ENCODE measurements at places on chromosomes 12 and 14. TPM values are rescaled to one million over a fixed set of nuclear protein-coding genes. Genes with fewer than 3 reads are reported as not detected.

DAO gene
- polyA plus RNA-seq: not detected

GRCh38 chr12:76922866-76923265, 44.0 kb upstream of the CSRP2 start:
- no peaks in the 10 kb centered on the region for H3K4me1 ChIP-seq
- no peak overlapping the region for H3K4me3 ChIP-seq
- DNase-seq: no peak
- H3K27ac ChIP-seq: no peak overlapping the region
- H3K27me3 ChIP-seq: peaks cover 6% of the 10 kb centered on the region

- peak overlapping the region; percentile 54 for H3K4me3 ChIP-seq
- no peak for DNase-seq
- H3K36me3 ChIP-seq: peaks cover 28% of the 10 kb centered on the region
Observed at GRCh38 chr12:103928682-103929045, 1.5 kb upstream of the HSP90B1 start.

DNA sequence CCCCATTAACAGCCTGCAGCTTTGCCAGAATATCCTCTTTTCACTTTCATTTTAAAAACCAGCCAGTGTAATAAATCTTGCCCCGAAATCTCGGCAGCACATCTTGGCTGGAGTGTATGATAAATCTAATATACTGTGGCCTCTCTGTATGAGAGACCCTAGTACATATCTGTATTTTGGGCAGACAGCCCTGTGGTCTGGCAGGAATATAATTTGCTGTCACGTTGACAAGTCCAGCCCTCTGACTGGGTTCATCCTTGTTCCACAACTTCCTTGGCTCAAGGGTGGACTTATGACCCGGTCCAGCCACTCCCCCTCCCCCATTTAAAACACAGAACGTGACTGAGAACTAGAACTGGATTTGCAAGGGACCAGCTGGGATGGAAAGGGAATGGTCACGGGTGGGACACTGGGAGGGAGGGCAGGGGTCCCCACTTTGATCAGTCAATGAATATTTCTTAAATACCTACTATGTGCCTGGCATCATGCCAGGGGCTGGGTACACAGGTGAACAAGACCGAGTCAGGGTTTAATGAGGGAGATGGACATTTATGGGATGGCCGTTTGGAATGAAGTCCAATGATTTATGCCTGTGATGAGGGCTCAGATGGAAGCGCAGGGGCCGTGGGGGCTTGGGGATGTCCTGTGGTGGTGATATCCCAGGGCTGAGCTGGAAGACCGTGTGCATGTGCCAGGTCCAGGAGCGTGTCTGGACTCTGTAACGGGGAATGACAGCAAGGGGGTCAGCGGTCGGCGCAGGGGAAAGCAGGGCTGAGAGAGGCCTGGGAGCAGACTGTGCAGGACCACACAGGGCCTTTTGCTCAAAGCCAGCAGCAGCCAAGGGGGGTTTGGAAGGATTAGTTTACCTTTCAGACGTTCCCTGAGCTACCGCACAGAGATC, 190.5 kb downstream of the PHETA1 start:
- H3K36me3 ChIP-seq: no peaks in the 10 kb centered on the region
- no peak overlapping the region for H3K4me3 ChIP-seq
- peaks cover 49% of the 10 kb centered on the region for H3K27me3 ChIP-seq
- no peaks in the 10 kb centered on the region for H3K4me1 ChIP-seq
- DNase-seq: no peak

GRCh38 chr12:89208661-89209096, 143.6 kb downstream of the DUSP6 start:
- no peaks in the 10 kb centered on the region for H3K4me1 ChIP-seq
- H3K36me3 ChIP-seq: no peaks in the 10 kb centered on the region
- no peak for DNase-seq
- H3K27me3 ChIP-seq: no peaks in the 10 kb centered on the region
- H3K27ac ChIP-seq: no peak overlapping the region

- no peaks in the 10 kb centered on the region for H3K36me3 ChIP-seq
- H3K4me1 ChIP-seq: peaks cover 8% of the 10 kb centered on the region
- no peak overlapping the region for H3K4me3 ChIP-seq
- H3K27ac ChIP-seq: no peak overlapping the region
- DNase-seq: no peak
Observed at GRCh38 chr14:103198131-103199105, 75.2 kb downstream of the TNFAIP2 start.

CD163L1 gene
- 2.5 TPM for polyA plus RNA-seq

DNA sequence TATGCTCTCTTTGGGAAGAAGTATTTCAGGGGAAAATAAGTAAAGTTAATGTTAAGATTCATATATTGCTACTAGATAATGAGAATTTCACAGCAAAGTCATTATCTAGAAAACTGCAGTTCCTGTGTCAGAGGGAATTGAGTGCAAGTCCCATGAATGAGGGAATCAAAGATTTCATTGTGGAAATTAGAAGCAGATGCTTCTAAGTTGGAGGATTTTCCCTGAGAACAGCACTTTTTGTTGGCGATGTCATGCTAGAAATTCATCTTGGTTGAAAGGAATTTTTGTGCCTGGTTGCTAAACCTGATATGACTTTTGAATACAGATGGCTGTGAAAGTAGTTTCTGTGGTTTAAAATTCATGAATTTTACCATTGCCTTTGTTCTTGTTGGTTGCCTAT, 25.6 kb downstream of the FRMD6 start:
- no peak for DNase-seq
- no peak overlapping the region for H3K27ac ChIP-seq
- no peak overlapping the region for H3K4me3 ChIP-seq
- no peaks in the 10 kb centered on the region for H3K27me3 ChIP-seq
- H3K4me1 ChIP-seq: no peaks in the 10 kb centered on the region
- no peaks in the 10 kb centered on the region for H3K36me3 ChIP-seq

TAS2R7 gene
- polyA plus RNA-seq: not detected

DNA sequence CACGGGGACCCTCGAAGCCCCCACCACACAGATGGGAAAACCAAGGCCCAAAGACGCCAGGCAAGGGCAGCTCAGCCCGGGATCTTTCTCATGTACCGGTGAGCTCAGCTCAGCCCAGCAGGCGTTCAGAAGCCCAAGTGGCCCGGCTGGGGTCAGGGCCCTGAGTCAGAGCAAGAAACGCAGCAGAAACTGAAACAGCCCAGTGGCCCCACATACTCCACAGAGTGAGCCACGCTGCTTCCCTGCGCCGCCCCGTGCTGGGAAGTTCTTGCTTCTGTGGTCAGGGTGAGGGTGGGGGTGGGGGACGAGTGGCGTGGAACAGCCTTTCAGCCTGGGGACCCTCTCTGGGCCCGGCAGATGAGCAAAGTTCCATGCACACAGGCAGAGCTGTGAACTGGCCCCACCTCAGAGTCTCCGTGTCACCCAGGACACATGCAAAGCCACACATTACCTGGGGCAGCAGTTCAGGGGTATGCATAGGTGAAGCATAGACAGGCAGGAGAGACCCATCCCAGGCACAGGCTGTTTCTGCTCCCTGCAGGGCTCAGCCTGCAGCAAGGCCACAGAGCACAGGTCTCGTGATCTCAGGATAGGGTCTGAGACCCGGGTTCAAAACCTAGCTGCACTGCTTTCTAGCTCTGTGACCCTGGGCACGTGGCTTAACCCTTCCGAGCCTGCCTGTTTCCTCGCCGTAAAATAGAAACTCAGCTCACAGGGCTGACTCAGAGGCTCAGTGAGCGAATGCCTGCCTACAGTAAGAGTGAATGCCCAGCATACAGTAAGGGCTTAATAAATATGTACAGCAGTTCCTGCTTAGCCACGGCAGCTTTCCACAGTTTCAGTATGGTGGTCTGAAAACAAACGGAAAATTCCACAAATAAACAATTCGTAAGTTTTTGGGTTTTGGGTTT, 21.6 kb downstream of the NCOR2 start:
- H3K4me1 ChIP-seq: peaks cover 71% of the 10 kb centered on the region
- no peak overlapping the region for H3K4me3 ChIP-seq
- DNase-seq: no peak
- no peaks in the 10 kb centered on the region for H3K27me3 ChIP-seq

DNA sequence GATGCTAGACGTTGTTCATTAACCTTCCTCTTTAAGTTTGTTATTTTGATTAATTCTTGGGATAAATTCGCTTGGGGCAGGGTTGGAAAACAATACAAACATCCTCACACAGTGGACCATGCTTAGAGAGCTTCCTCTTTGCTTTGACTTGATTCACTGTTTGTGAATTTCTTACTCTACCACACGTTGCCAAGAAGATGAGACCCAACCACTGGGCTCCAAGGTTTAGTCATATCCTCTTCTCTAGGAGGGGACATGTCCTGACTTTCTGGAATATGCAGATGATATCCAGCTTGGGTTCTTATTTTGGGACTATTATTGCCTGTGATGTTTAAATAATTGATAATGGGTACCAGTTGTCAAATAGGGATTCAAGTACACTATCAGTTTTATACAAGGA, 428.2 kb downstream of the ATP23 start:
- no peak overlapping the region for H3K4me3 ChIP-seq
- H3K27ac ChIP-seq: no peak overlapping the region
- H3K27me3 ChIP-seq: no peaks in the 10 kb centered on the region
- no peaks in the 10 kb centered on the region for H3K4me1 ChIP-seq
